Mucosa of descending colon (tissue), 3 donors: ENCODE measurements at places on chromosomes 5 and 9. TPM values are rescaled to one million over a fixed set of nuclear protein-coding genes. Genes with fewer than 3 reads are reported as not detected.

DNA sequence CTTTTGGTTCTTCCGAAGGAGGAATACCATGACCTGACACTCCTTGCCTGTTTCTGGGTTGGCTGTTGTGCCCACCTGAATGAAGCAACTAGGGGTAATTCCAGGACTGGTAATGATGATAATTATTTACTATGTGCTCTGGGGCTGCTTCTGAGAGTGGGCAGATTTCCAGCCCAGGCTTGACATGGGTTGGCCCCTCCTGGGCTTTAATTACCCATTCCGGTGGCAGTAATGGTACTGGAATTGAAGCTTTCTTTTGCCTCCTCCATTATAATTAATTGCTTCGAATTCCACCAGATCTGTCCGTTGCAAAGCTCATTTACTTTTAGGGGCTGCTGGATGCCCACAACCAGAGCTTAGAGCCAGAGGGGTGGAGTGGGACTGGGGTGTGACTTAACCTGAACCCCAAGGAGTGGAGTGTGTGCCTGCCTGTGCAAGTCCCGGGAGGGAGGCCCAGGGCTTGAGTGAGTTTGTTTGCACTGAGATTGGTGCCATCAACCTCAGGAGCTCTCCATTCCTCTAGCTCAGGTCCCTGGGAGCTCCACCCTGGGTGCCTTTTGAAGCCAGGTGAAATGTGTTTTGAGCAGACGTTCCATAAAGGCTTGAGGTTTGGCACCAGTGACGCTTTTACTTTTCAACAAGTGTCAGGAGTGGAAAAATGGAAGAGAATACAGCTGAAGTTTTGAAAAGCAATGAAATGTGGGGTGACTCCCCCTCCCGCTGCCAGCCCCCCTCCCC lies 214.6 kb downstream of the PDZD2 start:
- no peak for DNase-seq

- no peak for DNase-seq
Measured at GRCh38 chr5:59051951-59052350, 469.1 kb downstream of the RAB3C start.

GRCh38 chr5:27494887-27495286 lies 456.5 kb upstream of the CDH9 start:
- DNase-seq, result no peak

DNA sequence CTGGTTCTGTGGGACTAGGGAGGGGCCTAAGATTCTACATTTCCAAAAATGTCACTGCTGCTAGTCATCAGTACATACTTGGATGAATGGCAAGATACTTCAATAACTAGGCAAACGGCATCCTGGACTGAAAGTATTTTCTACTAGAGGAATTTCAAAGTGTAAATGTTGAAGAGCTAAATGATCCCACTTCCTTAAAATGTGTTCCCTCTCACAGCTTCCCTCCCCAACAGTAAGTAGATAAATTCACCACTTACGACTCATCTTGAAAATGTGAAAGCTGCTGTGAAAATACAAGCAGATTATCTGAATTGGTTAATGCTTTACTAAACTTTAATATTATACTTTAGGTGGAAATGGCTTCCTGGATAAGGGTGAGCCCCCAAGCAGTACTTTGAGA lies 1571.5 kb upstream of the WWC1 start:
- DNase-seq, result no peak

DNA sequence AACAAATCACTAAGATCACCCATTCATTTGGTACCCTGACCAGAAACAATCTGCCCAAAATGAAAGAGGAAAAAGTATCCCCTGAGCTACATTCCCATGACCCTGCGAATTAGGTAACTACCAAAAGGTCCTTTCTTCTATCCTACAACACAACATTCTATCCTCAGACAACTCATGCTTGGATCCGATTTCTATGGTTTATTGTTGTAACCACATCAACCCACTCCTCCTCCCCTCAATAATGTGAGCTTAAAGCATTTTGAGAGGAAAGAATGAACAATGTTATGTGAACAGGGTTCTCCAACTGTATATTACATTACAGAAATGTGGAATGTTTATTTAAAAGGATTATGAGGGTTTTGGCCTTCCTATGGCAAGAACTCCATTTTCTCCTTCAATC lies 4.0 kb downstream of the SLC35D2 start:
- no peak for DNase-seq

DNA sequence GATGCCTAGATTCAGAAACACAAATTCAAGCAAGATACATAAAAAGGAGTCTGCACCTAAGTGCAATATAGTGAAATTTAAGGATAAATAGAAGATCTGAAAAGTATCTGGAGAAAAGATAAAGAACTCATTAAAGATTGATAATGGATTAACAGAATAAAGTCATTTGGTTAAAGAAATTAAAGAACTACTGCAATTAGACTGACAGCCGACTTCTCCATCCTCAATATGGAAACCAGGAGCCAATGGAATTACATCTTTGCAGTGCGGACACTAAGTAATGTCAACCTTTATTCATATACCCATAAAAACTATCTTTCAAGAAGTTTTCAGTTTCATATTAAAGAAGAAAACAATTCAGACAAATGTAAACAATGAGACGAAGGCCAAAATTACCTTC lies 81.0 kb downstream of the MRPL36 start:
- no peak for DNase-seq

The FRMD3 gene
- 27.4 TPM for total RNA-seq

The RFESD gene
- total RNA-seq, result 1.4 TPM

The ENTPD2 gene
- 26.8 TPM for total RNA-seq

The C5orf52 gene
- total RNA-seq, result 5.7 TPM

The TRIM7 gene
- 1.5 TPM for total RNA-seq
